ENCODE measurements at places on chromosomes 3 and 15.

- no peak for DNase-seq
Observed at GRCh38 chr3:44511238-44511566, 33.7 kb upstream of the ZNF445 start.

GRCh38 chr3:124767264-124767663, 37.0 kb downstream of the UMPS start:
- no peak for DNase-seq

DNA sequence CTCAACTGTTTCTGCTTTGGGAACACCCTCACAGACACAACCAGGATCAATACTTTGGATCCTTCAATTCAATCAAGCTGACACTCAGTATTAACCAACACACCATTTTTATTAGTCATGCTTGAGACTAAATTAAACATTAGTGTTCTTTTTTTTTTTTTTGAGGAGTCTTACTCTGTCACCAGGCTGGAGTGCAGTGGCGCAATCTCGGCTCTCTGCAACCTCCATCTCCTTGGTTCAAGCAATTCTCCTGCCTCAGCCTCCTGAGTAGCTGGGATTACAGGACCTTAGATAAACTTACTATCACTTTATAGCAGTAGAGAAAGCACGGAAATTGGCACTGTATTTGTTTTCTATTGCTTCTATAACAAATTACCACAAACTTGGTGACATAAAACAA, 2.0 kb upstream of the RAB11A start:
- no peak for DNase-seq

DNA sequence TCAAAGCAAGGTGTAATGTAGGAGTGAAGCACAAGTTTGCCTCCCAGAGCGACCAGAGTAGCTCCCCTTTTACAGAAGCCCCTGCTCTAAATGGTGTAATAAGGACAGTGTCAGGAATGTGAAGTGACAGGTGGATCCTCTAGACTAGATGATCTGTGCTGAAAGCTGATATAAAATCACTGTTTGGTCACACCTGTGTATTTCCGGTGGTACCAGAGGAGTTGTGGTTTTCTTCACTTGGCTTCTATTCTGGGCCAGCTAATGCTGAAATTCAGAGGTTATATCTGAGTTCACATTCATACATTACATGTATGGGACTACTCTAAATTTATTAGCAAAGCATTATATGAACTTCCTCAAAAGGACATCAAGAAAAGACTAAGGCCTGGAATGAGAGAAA, 117.4 kb downstream of the IL1RAP start:
- no peak for DNase-seq

- DNase-seq: no peak
Observed at GRCh38 chr3:131236421-131236820, 145.2 kb upstream of the NUDT16 start.

- no peak for DNase-seq
Observed at GRCh38 chr3:16807391-16807790, 77.4 kb upstream of the PLCL2 start.

DNA sequence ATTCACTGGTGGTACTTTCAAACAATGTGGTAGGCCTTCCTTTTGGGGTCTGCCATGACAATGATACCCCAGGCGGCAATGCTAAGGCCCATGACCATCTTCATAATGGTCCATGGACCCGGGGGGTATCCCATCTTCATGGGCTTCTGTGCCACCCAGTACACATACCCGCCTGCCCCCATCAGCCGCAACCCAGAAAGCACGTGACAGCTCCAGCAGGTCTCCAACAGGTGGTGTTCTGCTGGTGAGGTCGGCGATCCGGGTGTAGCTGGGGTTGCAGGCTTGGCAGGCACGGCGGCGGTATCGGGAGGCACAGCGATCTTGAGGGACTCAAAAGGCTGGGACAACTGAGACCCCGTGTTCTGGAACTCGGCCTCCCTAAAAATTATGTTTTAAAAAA, 214.5 kb downstream of the SNRPN start:
- no peak for DNase-seq

All from GOT3 (cell line).